ENCODE measurements at places on chromosomes 5 and 9.

DNA sequence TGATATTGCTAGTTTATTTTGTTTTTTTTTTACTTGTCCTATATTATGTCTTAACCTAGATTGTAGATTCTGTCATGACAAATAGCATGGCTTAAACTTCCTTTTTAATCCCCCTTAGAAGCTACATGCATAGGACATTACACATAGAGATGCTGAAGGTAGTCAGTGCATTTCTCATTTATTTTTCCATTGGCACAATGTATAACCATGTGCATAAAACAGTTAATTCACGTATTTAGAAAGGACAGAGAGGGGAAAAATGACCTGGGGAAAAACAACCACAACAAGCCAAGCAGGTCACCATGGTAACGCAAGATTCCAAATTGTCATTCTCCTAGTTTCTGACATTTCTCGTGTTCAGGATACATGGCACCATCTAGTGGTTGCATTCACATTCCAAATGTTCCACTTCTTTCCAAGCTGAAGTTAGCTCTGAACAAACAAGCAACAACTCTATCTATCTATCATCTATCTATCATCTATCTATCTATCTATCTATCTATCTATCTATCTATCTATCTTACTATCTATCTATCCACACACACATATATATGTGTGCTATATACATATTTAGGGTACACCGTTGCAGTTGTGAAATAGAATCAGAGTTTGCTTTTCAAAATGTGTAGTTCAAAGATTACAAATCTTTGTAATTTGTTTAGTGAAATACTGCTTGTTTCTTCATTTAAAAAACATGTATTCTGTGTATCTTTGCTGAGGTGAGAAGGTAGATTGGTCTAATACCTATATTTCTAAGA is 487.2 kb upstream of the ST8SIA4 start:
- DNase-seq = peak; percentile 52

DNA sequence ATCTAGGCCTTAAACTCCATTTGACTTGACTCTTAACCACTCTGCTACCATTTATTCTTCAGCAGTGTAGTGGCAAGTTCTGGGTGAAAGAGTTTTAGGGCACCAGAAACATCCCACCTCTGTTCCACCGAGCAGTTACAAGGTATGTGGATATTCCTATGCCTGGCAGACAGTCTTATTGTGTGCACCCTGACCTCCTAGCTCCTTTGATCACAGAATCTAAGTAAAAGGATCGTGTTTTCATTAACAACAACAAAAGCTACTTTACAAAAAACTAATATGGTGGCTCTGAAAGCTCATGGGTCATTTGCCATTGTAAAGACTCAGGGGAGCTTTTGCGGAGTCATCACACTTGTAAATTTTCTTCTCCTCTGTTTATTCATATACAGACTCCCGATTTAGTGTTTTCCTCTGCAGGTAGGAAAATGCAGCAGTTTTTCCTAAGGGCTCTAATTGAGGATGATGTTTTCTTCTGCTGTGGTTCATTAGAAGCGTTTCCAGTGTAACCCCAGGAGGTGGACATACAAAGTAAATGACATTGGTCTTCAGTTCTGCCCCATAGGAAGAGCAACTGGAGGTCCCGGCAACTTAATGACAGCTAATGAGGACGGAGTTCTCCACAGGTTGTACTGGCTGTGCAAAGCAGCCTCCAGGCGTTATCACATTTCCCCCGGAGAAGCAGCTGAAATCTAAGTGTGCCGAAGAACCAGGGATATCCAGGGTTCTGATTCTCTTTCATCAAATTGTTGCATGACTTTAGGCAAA is 78.2 kb downstream of the ATP10B start:
- DNase-seq = no peak

- DNase-seq = no peak
Measured at GRCh38 chr5:116002116-116002906, 30.0 kb upstream of the ARL14EPL start.

DNA sequence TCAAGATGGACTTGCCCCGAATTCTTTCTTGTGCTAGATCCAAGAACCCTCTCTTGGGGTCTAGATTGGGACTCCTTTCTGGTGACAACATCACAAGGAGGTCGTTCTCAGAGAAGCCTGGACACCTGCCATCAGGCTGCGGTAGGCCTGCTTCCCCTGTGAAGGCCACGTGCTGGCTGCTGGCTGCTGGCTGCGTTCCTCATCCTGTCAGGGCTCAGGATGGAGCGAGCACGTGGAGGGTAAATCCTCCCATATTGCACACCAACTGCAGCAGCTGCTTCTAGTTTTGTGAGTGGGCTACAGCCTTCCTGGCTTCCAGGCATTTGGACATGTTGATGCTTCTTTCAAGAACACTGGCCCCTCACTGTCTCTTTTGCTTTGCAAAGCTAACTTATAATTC is 95.6 kb downstream of the HSPA4 start:
- no peak for DNase-seq

DNA sequence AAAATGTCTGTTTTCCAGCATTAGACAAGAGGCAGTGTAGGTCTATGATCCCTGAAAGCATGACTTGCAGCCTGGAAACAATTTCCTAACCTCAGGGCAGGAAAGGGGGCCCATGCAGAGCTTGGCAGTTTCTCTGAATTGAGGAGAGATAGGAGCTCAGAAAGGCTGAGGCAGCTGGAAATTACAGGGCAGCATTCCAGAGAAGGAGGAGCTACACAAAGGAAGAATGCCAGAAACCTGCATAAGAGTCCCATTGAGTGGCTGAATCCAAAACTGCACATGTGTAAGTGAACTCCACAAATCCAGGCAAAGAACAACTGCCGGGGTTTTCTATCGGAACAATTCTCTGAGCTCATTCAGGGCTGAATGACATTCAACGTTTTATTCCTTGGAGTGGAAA is 346.8 kb downstream of the PIK3R1 start:
- DNase-seq = no peak

- DNase-seq = no peak
Measured at GRCh38 chr5:34040472-34040871, 2.5 kb downstream of the C1QTNF3 start.

All from NT2/D1 (cell line).